ENCODE measurements at places on chromosomes 1 and 21. TPM values are rescaled to one million over a fixed set of nuclear protein-coding genes. Genes with fewer than 3 reads are reported as not detected.

The TIE1 gene
- not detected for total RNA-seq

DNA sequence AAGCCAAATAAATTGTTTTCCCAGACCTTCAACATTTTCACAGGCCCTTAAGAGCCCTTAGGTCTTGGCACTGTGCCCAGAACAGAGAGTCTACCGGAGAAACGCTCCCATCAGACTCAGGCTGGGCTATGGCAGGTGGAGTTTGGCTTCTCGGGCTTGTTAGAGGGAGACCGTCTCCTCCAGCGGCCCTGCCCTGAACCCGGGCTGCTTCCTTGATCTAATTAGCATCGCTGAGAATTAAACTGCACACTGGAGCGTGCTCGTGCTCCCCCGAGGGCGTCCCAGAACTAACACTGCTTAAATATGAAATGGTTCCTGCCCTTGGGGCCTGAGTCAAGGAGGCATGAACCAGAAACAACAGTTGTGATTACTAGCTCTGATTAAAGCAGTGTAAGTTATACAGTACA, 634.4 kb downstream of the MATN1 start:
- H3K4me1 ChIP-seq: no peaks in the 10 kb centered on the region
- no peak overlapping the region for H3K27ac ChIP-seq
- no peak overlapping the region for H3K4me3 ChIP-seq
- no peaks in the 10 kb centered on the region for H3K36me3 ChIP-seq

GRCh38 chr1:8017495-8018197, 8.5 kb downstream of the ERRFI1 start:
- no peak overlapping the region for H3K4me3 ChIP-seq
- H3K27me3 ChIP-seq: peaks cover 23% of the 10 kb centered on the region
- no peak overlapping the region for H3K27ac ChIP-seq
- no peaks in the 10 kb centered on the region for H3K4me1 ChIP-seq

- no peaks in the 10 kb centered on the region for H3K36me3 ChIP-seq
- peaks cover 13% of the 10 kb centered on the region for H3K4me1 ChIP-seq
- no peak overlapping the region for H3K4me3 ChIP-seq
- H3K27me3 ChIP-seq: no peaks in the 10 kb centered on the region
Measured at GRCh38 chr1:33137800-33138199, 44.0 kb downstream of the TRIM62 start.

DNA sequence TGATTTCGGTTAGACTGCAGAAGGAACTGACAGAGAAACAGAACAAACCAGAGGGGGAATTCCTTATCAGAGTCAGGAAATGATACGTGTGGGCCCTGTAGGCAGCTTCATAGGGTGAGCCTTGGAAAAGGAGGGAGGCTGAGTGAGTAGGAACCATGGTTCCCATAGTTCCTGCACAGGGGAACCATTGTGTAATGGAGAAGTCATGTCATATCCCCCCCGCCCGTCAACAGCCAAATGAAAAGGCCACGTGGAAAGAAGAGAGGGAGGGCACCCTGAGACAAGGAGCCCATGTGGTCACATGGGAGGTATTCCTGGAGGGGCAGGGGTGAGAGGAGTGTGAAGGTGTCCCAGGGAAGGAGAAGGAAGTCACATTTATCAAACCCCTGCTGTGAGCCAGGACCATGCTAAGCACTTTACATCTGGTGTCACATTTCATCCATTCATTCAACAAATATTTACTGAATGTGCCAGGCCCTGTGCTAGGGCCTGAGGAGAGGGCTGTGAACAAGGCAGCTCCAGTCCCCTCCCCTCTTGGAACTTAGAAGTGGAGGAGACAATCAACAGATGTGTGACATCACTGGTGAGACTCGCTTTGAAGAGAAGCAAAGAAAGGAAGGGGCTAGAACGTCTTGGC, 15.7 kb upstream of the FGR start:
- H3K36me3 ChIP-seq: no peaks in the 10 kb centered on the region
- H3K4me1 ChIP-seq: peaks cover 9% of the 10 kb centered on the region
- DNase-seq: no peak
- H3K27ac ChIP-seq: no peak overlapping the region

The LRRC38 gene
- not detected for total RNA-seq

The TRAF3IP3 gene
- total RNA-seq: 422 TPM

DNA sequence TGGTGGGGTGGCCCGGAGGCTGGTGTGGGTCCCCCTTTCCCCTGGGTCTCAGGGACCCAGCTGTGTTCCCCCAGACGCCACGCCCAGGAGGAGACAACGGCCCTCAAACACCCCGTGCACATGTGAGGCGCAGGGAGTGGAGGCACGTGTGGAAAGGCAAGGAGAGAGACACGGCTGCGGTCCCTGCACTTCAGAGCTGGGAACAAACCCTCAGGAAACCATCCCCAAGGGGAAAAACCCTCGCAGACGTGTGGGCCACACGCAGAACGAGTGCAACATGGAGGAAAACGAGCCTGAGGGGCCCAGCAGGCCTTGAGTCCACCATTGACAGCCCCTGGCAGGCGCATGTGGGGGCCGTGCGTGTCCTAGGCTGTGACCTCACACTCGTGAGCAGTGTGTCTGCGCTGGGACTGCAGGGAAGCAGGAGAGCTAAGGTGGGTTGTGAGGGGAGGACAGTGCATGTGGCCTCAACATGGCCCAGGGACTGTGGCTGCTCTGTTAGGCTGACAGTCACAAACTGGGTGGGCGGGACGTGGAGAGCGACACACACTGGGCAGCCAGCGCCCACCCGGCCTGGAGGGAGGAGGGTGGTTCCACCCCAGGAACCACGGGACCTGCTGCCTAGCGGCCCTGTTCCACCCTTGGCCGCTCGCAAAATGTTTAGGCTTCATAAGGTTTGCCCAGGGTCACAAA, 20.0 kb downstream of the ITGB2 start:
- H3K4me1 ChIP-seq: peaks cover 15% of the 10 kb centered on the region
- no peak overlapping the region for H3K27ac ChIP-seq
- peaks cover 82% of the 10 kb centered on the region for H3K36me3 ChIP-seq
- no peaks in the 10 kb centered on the region for H3K27me3 ChIP-seq
- no peak overlapping the region for H3K4me3 ChIP-seq

The TACSTD2 gene
- not detected for total RNA-seq

The ELAPOR1 gene
- 5.0 TPM for total RNA-seq

The CYP4A11 gene
- total RNA-seq: not detected

GRCh38 chr1:212595229-212595628, 13.3 kb upstream of the ATF3 start:
- no peak for DNase-seq
- peaks cover 16% of the 10 kb centered on the region for H3K27me3 ChIP-seq
- peak overlapping the region; percentile 98 for H3K27ac ChIP-seq
- H3K36me3 ChIP-seq: peaks cover 2% of the 10 kb centered on the region
- no peak overlapping the region for H3K4me3 ChIP-seq
- H3K4me1 ChIP-seq: peaks cover 23% of the 10 kb centered on the region

DNA sequence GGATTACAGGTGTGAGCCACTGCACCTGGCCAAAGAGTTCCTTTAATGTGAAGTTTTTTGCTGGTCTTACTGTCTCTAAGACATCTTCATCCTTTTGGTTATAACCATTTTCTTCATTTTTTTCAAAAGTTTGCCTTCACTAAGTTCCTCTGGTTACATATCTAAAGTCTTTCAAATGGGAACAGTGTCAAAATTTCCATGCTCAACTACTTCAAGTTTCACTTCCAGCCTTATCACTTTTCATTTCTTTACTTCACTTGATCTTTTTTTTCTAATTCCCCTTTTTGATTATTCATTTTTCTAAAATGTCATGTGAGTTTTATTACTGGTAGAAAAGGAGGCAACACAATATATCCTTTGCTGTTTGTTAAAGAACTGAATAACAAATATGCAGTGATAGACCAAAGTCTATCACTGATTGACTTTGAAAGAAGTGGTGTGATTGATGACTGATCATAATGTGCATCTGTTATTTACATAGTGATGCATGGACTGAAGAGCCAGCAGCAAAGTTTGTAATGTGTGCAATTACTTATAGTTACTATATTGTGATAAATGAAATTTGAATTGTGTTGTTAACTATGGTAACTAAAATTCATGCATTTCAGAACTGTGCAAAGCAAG, 16.0 kb upstream of the ZFYVE9 start:
- no peak for DNase-seq
- H3K4me3 ChIP-seq: no peak overlapping the region
- no peaks in the 10 kb centered on the region for H3K4me1 ChIP-seq
- peaks cover 36% of the 10 kb centered on the region for H3K27me3 ChIP-seq

GRCh38 chr1:115706587-115707425, 61.7 kb downstream of the CASQ2 start:
- no peak overlapping the region for H3K4me3 ChIP-seq
- no peak overlapping the region for H3K27ac ChIP-seq
- no peak for DNase-seq
- peaks cover 20% of the 10 kb centered on the region for H3K27me3 ChIP-seq
- no peaks in the 10 kb centered on the region for H3K4me1 ChIP-seq
- H3K36me3 ChIP-seq: no peaks in the 10 kb centered on the region

Measured in activated CD4-positive, alpha-beta memory T cell treated with anti-CD3 and anti-CD28 coated beads, Interleukin-2, amount 10 ng/mL, durations not matched to agents 7 days and 5 days (primary cell).